NCI-H82 (cell line): ENCODE measurements at places on chromosomes 13 and 19.
A peak's percentile ranks its signal among the peaks of the same experiment; 100 is the strongest.

- DNase-seq: no peak
Observed at GRCh38 chr13:75410207-75410606, 71.8 kb downstream of the TBC1D4 start.

DNA sequence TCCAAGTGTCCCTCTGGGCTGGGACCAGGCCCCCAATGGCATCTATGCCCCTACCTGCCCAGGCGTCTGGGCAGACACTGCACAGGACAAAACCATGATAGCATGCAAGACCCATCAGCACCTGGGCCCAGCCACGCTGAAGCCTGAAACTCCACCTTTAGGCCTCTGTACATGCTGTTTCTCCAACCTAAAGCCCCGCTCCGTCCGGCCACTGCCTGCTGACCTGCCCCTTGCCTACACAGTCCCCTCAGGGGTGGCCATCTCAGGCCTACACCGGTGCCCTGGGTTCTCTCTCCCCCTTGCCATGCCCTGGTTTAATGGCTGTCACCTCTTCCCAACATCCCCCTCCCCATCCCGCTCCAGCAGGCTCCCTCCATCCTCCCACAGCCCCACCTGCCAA is 15.3 kb downstream of the GJA3 start:
- DNase-seq: no peak

DNA sequence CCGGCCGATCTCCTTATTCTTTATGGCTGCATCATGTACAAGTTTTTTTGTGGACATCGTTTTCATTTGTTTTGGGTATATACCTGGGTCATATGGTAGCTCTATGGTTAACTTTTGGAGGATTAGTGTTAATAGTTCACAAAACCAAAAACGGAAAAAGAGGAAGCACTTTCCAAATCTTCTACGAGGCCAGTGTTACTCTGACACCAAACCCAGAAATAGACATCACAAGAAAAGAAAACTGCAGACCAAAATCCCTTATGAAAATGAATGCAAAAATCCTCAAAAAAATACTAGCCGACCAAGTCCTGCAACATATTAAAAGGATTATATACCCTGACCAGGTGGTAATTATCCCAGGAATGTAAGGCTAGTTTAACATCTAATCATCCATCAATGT is 29.8 kb downstream of the ADGRE2 start:
- DNase-seq: no peak

- peak; percentile 100 for DNase-seq
Observed at GRCh38 chr13:57787058-57787791, 155.7 kb downstream of the PCDH17 start.

GRCh38 chr13:35292329-35292728 is 184.2 kb downstream of the MAB21L1 start:
- peak; percentile 37 for DNase-seq

GRCh38 chr19:32895384-32895783 is 25.8 kb upstream of the SLC7A9 start:
- no peak for DNase-seq

DNA sequence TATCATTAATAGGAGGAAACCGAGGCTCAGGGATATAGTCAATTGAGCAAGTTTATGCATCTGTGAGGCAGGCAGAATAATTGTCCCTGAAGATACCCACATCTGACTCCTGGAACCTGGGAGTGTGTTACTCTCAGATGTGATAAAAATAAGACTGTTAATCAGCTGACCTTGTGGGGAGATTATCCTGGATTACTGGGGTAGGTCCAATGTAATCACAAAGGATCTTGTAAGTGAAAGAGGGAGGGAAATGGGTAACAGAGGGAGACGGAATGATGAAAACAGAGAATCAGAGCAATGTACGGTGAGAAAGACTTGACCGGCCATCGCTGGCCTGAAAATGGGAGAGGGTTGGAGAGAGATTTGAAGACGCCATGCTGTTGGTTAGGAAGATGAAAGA is 3.2 kb upstream of the EDDM13 start:
- peak; percentile 84 for DNase-seq

DNA sequence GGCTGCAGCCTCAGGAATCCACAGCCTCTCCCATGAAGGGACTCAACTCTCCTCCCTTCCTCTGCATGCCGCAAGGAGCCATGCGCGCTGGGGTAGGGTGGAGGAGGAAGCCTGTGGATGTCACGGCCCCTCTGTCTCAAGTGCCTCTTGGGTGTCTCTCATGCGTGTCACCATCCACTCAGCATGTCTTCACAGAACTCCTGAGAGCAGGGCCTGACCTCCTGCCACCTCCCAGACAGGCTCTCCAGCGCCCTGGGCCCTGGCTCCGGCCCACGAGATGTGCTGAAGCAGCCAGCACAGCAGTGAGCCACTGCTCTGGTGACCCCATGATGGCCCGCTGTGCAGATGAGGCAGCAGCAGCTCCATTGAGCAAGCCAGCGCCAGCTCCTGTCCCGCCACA is 25.9 kb upstream of the SPACA7 start:
- DNase-seq: no peak

DNA sequence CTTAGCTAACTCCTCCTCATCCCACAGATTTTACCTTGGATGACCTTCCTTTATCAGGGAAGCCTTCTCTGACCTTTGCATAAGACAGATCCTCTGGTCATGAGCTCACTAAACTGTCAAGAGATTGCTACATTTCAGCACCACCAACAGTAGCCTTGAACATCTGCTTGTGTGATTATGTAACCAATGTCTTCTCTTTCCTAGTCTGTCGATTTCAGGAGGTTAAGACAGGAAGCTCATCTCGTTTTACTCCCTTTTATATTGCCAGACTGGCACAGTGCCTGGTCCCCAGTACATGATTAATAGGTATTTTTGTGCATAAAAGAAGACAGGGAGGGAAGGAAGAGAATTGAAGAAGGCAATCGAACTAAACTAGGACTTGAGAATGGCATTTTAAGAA is 1697.7 kb downstream of the EFNB2 start:
- peak; percentile 27 for DNase-seq

- DNase-seq: no peak
Observed at GRCh38 chr13:80547341-80547740, 206.4 kb upstream of the SPRY2 start.

DNA sequence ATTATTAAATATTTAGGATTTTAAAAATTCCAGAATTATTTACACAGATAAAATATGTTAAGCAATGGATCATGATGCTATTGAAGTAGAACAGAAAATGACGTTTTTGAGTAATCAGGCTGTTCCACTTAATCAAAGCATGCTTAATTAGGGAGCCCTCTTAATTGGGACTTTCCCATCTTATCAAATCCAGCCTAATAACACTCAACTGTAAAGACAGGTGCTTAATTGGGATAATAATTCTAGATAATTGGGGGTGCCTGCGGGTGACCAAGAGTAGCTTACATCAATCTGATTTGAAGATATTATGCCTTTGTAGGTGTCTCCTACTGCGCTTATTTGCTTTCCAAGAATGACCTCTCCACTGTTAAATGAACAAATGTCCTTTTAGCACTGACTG is 742.2 kb upstream of the SLITRK6 start:
- peak; percentile 39 for DNase-seq

DNA sequence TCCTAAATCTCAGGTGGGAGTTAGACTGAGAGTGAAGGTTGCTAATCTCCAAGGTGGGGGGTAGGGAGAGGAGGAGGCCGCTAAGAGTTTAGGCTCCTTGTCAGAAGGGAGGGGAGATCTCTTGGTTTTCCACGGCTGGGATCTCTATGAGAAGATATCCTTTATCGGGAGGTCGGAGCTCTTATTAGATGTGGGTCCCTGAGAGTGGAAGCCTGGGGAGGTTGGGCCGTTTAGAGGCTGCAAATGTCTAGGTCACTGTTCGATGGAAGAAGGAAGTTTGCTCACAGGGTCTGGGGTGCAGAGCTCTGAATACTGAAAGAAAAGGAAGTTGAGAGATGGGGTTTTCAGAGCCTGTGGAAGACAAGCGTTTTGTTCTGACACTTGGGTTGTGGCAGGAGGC is 3.8 kb downstream of the MYADM start:
- no peak for DNase-seq

- no peak for DNase-seq
Observed at GRCh38 chr13:37009692-37010091, 9.1 kb downstream of the EXOSC8 start.
